Stimulated activated CD8-positive, alpha-beta memory T cell treated with anti-CD3 and anti-CD28 coated beads, Interleukin-4, amount 100 ng/mL, for 24 hours (primary cell): ENCODE measurements at places on chromosomes 13 and 19.

DNA sequence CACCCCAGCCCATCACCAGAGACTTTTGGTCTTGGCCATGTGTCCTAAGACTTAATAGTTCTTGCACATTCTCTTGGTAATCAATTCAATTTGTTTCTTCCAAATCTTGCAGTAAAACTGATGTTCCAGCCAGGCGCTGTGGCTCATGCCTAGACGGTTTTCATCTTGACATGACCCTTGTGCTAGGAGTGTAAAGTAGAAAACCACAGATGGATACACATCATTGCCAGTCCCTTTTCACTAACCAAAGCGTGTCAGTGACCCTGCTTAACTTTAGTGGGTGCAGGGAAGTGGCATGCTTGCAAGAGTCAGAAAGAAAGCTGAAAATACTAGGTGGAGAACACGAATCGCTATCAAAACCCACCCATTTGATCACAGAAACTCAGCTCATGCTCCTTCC lies 18.0 kb upstream of the CD70 start:
- DNase-seq, result no peak

- no peak for DNase-seq
Observed at GRCh38 chr13:44770951-44771350, 194.8 kb upstream of the TSC22D1 start.

DNA sequence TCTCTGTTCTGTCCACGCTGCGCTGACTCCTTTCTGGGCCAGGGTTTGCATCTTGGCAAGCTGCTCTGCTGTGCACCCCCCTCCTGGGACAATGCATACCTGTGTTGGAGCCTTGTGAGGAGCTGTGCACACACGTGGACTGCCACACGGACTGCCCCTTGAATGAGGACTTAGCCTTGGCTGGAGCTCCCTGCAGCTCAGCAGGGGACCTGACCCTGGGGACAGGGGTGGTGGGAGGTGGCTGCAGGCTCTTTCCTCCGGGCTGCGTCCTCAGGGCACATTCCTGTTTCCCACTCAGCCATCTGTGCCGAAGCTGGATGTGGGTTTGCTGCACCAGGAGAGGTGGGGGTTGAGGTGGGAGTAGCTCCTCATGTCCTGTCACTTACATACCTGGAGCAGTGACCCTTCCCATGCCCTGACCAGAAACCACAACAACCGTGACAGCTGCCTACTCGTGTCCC lies 8.2 kb downstream of the RAB11B start:
- no peak for DNase-seq

DNA sequence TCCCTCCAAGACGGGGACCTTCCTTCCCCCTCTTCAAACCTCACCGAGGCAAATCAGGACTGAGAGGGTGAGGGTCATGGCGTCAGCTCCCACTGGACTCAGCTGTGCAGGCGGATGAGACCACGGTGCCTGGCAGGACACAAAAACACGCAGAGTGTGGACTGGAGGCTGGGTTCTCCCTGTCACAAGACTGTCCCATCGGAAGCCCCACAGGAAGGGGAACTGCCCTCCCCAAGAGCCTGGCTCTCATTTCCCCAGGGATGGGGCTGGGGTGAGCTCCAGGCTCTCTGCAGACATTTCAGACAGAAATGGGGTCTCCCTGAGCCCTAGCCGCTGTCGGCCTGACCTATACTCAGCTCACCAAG lies at the start of gene LILRB5:
TSS of gene LILRB5 (minus strand) at position 158 of the 365 bp plus-strand sequence. CDS start at position 78, 80 bp downstream.
- no peak for DNase-seq

DNA sequence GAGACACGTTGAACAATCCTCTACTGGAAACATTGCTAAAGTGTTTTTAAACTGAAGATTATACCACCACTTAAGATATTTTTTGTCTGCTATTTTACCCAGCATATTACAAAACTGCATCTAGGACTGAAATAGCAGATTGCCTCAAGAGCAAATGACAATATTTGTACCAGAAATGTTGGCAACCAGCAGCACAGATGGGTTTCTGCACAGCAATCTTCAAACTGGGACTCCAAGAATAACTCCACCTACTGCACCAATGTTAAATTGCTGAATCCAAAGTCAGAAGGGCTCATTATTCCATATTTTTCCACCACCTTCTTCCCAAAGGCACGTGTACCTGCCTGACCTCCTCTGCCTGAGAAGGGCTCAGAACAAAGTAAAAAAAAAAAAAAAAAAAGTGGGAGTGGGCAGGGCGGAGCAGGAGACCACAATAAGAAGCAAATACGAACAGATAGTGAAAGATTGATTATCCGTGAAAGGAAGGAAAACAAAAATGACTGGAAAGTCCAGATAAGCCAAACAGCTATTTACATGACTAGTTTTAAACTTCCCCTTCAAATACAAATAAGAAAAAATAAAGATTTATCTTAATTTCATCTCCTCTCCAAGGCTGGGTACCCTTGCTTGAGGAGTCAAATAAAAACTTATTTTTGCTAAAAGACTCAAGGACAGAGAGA lies 79.4 kb downstream of the FOXO1 start:
- DNase-seq, result no peak

DNA sequence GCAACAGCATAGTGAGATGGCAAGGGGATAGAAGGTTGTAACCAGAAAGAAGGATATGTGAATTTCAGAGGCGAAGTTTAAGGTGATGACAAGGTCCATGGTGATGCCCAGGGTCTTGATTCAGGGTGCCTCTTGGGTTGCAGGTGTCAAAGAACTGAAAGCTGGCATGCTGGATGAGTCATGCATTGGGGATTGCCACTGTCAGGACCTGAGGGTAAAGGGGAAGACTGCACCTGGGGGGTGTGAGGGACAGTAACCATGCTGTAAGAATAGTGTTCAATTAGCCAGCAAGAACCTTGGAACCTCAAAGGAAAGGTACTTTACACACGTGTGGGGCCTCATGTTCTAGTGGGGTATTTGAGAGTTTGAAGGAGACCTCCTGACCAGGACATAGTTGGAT lies 279.6 kb downstream of the SLC7A1 start:
- DNase-seq, result no peak

GRCh38 chr19:34644991-34645461 lies 31.9 kb downstream of the SCGB2B2 start:
- no peak for DNase-seq

DNA sequence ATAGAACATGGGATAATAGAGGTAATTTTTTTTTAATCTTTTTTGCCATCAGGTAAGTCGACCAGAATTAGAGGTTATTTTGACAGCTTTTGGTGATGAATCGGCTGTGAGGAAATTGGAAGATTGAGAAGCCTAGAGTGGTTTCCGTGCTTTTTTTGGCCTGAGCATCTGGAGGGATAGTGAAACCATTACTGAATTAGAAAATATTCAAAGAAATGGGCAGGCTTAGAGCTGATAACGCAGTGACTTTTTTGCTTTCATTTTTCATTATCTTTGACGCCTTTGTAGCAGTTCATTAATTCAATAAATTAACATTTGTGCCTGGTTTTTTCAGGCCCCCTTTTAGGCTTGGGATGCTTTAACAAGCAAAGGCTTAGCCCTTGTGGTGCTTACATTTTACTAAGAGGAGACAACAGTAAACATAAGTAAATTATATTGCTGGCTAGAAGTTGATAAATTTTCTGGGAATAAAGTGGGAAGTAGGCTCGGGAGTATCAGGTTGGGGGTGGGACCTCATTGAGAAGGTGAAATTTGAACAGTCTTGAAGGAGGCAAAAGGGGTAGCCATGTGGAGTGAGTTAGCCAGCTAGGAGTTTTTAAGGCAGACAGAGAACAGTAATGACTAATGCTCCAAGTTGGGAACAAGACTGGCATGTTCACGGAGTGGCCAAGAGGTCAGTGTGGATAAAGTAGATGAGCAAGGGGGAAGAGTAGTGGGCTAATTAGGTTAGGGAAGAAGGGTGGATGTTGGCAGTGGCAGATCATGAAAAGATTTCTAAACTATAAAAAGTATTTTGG lies 36.5 kb downstream of the GTF2F2 start:
- no peak for DNase-seq

DNA sequence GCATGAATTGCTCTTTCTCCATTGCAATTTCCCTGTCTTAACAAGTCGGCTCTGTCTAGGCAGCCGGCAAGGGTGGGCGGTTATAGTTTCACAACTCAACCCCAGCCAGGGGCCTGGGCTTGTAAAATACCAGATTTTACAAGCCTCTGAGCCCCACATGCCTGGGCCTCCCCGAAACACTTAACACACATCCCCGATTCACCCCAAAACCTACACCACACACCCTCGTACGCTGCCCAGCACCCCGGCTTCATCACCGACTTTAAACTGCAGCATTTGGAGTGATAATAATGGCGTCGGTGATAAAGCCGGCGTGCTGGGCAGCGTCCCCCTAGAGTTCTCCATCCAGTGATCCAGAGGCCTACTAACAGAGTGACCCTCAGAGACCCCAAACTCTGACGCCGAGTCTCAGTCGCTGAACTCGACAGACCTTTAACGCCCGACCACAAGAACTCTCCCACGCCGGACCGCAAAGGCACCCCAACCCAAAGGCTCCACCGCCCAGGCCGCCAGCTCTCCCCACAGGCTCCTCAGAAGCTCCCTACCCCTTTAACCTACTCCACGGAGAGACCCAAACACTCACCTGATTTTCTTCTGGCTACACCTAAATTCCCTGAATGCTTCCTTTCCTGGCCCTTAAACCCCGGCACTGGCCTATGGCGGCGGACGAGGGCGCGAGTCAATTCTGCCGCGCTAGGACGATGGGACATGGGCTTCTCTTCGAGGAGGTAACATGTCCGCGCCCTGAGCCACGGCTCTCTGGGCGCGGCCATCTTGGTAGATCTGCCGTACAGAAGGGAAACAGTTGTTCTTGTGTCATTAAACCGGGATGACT lies at the start of gene ZNF649:
TSS of gene ZNF649 (minus strand) at position 687 of the 835 bp plus-strand sequence. CDS start 4,910 bp downstream, outside the sequence.
- DNase-seq, result peak; percentile 65

DNA sequence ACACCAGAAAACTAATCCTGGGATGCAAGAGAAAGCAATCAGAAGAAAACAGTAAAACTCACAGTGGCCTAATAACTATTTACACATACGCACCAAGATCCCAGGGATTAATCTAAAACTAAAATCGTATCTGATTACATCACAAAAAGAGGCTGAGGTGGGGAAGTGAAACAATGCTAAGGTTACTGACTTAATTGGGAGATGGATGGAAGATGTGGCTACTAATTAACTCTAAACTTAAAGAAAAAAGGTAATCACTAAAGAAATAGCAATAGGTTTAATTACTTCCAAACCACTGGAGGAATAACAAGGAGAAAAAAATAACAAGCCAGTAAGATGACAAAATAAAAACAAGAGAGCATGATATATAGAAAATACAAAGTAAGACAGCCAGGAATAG lies 50.4 kb downstream of the NUFIP1 start:
- no peak for DNase-seq
